ENCODE measurements at places on chromosomes 2 and 18.

DNA sequence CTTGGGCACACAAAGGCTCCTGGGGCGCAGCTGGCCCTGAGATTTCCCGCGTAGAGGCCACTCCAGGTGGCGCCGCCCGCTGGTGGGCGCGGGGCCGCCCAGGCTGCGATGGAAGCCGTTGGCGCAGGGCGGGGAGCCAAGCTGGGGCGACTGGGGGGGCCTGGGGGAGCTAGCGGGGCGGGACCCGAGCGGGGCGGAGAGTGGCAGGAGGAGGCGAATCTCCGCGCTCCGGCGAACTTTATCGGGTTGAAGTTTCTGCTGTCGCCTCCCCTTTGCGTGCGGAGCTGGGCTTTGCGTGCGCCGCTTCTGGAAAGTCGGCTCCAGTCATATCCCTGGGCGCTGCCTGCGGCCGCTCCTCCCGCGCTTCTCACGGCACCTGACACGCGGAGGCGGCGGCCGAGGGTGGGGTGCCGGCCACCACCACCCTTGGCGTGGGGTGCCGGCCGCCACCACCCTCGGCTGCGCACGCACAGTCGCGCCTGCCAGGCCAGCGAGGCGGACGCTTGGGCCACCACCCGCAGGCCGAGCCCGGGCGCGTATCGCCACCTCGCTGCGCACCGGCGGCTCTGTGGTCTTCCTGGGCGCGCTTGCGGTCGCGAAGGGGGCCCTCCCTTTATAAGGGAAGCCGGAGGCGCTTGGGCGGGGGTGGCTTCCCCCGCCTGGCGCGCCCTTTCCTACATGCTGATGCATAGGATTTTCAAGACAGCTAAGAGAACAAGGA, 919 bp upstream of the CYP1B1 start:
- DNase-seq: no peak

DNA sequence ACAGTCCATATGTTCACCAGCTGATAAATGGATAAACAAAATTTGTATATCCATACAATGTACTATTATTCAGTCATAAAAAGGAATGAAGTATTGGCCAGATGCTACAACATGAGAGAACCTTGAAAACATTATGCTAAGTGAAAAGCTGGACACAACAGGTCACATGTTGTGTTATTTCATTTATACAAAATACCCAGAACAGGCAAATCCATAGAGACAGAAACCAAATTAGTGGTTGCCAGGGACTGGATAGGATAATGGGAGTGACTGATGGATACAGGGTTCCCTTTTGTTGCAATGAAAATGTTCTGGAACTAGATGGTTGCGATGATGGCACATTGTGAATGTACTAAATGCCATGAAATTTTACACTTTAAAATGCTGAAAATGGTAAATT, 10.2 kb upstream of the PCARE start:
- DNase-seq: no peak

DNA sequence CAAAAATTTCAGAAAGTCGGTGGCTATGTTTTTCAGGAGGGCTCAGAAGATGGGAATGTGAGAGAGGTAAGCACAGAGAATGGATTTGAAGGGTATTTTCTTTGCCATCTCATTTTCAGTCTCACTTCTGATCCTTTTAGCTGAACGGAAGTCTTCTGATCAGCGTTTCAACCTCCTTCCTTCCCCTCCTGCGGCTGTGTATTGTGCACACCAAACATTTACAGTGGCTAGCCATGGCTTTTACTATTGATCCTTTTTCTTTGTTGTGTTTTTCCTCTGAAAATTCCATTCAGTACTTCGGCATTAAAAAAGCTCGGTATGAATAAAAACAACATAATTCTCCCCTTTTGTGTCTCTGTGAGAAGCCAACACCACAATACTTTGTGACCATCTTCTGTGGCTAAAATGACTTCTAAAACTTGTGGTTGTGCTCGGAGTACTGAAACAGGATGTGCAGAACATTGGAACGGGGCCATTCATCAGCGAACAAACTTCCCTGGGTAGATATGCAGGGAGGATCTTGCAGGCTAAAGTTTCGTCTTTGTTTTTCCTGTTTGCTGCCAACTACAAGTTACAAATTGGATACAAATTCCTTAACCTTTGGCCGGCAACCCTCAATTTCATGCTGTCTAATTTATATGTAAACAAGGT, 260.8 kb upstream of the FAM98A start:
- DNase-seq: no peak

DNA sequence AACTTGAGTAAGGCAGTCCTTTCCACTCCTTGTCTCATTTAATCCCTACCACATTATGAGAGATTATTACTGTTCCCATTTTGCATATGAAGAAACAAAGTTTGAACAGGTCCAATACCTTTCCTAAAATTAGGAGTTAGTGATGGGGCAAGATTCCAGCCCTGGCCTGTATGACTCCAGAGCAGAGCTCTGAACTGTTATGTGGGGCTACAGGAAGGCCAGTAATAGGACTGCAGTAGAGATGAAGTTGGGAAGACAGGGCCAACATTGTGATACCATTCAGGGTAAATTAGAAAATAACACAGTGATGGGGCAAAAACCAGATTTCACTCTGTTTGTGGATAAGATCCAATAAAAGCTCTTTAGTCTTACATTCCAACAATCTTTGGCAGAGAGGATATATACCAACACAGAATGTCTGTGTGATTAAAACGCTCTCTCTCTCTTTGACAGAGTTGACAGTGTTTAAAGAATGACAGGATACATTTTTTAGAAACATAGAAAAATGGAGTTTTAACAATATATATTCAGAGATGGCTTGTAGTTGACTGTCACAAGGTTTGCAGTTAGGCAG, 22.7 kb downstream of the KATNAL2 start:
- DNase-seq: no peak

- no peak for DNase-seq
Measured at GRCh38 chr2:28423856-28424605, 31.4 kb downstream of the FOSL2 start.

- DNase-seq: no peak
Measured at GRCh38 chr2:52749764-52750163, 1017.8 kb upstream of the CHAC2 start.

DNA sequence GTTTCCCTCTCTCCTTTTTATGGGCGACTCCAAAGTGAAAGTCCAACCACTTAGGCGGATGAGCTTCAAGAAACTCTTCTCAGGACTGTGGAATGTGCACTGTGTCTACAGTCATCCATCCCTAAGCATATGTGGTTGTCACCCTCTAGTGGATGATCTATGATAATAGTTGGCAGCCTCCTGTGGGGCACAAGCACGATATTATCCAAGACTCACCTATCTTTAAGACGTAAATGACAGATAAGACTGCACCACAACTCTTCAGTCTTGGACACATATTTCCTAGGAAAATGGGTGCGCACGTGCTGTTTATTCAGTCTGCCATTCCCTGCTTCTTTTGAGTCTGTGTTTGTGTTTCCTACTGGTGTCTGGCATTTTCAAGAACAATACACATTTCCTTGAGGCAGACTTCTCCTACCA, 145.5 kb upstream of the CTAGE1 start:
- DNase-seq: peak; percentile 71

GRCh38 chr2:29518646-29519337, 402.6 kb downstream of the ALK start:
- DNase-seq: no peak

- no peak for DNase-seq
Measured at GRCh38 chr2:187614756-187615155, 60.5 kb upstream of the TFPI start.

- DNase-seq: no peak
Measured at GRCh38 chr2:165390875-165391274, 78.6 kb upstream of the CSRNP3 start.

All from Panc1 (cell line).